ENCODE measurements at places on chromosomes 3 and 15. TPM values are rescaled to one million over a fixed set of nuclear protein-coding genes. Genes with fewer than 3 reads are reported as not detected.

B3GNT5 gene
- total RNA-seq, result 22.8 TPM

DNA sequence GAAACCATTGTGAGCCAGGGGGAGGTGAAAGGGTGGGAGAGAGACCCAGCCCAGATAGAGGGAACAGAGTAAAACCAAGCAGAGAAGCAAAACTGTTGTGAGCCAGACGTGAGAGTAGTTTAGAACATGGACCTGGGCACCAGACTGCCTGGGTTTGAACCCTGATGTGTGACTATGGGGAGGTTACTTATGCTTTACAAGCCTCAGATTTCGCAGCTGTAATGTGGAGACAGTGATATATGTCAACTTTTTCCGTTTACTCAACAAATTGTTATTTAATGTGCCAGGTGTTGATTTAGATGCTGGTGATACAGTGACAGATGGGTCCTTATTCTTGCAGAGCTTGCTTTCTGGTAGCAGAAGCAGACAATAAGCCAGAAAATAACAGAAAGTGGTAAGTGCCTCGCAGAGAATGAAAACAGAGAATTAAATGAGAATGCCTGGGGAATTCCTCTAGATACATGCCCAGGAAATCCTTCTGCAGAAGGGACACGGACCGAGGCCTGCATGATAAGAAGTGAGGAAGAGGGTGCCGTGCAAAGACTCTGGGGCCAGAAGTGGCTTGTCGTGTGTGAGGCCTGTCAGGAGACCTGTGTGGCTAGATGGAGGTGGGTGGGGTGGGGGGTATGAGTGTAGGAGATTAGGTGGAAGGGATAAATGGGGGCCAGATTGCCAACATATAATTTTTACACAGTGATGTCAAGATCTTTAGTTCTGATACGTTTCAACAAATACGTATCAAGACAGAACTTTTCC, 15.0 kb downstream of the KAT2B start:
- no peak for DNase-seq

DNA sequence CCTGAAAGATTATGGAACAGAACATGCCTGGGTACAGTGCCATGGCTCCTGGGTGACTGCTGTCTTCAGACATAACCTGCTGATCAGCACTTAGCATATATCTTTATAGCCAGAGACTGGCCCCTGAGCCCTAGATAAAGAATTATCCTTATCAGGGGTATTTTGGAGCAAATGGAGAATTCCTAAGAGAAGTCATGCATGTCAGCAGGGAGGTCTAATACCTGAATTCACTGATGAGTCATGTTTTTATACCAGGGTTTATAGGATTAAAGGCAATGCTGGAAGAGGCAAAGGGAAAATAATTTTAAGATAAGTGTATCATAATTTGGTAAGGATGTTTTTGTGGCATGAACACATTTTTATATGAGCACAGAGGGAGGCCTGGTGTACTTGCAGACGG, 159.8 kb downstream of the ADAMTSL3 start:
- no peak for DNase-seq

KNSTRN gene
- 74.6 TPM for total RNA-seq

DNA sequence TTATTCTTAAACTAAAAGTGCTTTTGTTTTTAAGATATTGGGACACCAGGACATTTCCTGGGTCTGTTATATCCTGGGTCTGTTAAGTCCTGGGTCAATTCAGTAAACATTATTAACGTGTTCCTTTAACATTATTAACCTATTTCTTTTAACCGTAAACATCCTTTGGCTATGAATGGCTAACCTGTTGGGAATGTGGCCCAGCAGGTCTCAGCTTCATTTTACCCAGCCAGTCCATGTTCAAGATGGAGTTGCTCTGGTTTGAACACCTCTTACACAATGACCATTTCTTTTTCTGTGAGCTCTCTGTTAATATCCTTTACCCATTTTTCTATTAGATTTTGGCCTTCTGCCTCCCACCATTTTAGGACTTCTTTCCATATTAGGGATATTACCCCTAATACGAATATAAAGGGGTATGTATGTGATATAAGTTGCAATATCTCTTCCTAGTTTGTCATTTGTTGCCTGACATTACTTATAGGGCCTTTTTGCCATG, 88.9 kb upstream of the NEDD4 start:
- DNase-seq, result no peak

GP5 gene
- 0.05 TPM for total RNA-seq

C3orf85 gene
- not detected for total RNA-seq

- no peak for DNase-seq
Observed at GRCh38 chr3:113684271-113684819, 12.1 kb downstream of the USF3 start.

- no peak for DNase-seq
Observed at GRCh38 chr3:154085071-154085470, 36.1 kb upstream of the ARHGEF26 start.

GHRL gene
- not detected for total RNA-seq

- no peak for DNase-seq
Observed at GRCh38 chr3:175260145-175260794, 401.1 kb downstream of the NAALADL2 start.

FOXB1 gene
- 0.64 TPM for total RNA-seq

- no peak for DNase-seq
Observed at GRCh38 chr3:195076981-195077610, 193.9 kb downstream of the XXYLT1 start.

DNA sequence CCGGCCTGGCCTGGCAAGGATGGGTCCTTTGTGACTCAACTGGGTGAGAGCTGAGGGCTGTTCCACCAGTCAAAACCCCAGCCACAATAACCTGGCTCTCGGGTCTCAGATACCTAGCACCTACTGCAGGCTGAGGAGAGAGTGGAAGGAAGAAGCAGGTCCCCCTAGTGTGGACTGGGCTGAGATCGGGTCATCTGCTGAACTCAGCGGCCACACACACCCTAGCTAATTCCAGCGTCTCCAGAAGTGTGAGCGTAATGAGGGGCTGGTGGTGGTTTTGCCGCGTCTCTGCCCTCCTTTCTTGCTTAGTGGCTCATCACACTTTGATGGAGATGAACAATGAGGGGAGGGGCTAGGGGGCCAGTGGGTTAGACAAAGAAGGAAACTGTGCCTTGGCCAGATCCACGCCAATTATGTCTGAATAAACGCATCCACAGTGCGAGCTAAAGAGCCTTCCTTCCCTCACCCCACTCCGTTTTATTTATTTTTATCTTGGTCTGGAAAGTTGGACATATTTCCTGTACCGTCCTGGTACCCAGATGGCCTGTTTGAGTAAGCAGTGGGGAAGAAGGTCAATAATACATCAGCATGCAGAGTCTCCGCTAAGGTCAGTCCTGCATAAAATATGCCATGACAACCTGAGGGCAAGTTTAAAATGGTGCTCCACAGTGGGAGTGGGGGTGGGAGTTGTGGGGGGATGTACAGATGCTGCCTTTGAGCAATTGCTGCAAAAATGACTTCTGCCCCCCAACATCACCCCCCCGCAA, 370.0 kb downstream of the WDR72 start:
- no peak for DNase-seq

DNA sequence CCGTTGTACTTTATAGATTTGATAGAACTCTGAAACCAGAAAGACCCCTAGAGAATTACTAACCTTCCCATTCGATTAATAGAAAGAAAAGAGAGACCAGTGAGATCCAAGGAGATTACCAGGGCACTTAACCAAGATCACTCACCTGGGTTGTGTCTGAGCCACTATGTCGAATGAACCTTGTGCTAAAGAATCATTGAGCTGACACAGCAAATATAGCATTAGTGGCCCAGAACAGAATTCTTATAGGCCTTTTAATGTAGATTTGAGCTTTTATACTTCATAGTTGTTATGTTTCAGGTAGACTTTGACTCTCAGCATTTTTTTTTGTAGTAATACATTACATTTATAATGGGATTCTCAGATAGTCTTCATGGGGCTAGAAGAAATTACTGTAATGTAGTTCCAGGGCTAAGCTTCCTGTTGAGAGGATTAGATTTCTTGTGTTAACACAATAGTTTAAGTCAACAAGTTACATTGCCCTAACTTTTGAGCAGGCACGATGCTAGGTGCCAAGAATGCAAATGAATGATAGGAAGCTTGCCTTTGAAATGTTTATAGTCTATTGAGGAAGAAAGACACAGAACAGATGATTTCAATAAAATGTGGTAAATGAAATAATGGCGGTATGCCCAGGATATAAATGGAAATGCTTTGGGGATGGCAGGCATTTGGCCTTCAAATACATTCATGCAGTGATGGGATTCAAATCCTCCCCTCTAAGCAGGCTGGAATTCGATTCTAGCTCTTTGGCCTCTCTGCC, 24.4 kb upstream of the ABHD10 start:
- DNase-seq, result no peak

DNA sequence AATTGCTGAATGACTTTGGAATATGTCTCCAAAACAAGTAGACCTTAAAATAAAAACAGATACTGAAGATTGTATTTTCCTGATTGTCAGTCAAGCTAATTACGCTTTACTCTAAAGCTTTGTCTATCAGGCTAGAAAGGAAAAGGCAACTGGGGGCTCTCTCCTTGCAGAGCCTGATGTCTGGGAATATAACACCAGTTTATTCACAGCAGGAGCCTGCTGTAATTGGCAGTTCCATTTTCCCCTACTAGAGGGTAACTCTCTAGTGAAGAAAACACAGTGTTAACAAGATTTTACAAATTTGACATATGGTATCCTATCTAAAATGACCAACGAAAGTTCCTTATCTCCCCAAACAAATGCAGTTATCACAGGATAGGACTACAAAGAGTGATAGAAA, 158.8 kb downstream of the PDZRN3 start:
- no peak for DNase-seq

DNA sequence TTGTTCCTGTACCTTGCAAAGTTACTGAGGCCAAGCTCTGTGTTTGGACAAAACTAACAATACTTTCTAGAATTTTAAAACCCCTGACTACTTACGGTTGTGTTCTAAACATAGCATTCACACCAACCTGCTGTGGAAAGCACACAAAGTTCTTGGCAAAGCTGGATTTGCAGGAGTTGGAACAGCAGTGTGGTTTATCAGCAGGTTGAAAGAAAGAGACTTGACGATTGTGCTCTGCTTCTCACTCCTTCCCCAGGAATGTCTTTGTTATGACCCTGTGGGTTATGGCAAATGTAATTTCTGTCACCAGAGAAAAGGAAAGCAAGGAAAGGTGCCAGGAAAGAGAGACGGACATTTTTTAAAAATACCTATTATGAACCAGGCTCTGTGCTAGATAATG, 165.5 kb upstream of the TGFBR2 start:
- DNase-seq, result peak; percentile 7

COL6A5 gene
- not detected for total RNA-seq

DNA sequence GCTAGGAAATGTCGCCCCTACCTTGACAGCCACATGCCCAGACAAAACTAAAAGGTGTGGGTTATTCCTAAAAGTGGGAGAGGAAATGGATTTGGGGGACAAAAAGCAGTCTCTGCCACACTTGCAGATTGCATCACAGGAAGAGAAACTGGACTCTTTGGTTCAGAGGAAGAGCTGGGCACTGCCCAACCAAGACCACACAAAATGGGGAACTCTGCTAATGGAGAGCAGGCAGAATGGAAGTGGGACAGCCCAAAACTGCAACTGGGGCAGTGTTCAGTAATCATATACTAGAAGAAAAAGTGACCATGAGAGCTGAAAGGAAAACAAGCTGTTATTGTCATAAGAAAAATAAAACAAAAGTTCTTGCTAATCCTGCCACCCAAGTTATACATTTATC, 138.9 kb upstream of the FRMD4B start:
- DNase-seq, result no peak

DNA sequence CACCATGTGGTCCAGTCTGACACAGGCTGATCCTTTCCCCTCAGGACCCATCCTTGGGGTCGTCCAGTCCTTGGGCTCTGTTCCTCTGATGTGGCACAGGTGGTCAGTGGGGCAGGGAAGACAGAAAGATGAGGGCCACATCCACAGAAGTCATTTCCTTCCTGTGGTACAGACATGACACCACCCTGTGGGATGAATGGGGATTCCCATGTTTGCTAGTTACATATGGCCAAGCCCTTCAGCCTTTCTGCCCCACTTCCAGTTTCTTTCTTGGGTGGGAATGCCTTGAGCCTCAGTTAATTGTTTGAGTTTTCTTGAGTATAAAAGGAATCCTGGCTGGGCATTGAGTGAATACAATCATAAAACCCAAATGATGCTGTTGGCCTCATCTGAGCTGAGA, 284.7 kb upstream of the CTDSPL start:
- DNase-seq, result no peak

ARGFX gene
- not detected for total RNA-seq

DNA sequence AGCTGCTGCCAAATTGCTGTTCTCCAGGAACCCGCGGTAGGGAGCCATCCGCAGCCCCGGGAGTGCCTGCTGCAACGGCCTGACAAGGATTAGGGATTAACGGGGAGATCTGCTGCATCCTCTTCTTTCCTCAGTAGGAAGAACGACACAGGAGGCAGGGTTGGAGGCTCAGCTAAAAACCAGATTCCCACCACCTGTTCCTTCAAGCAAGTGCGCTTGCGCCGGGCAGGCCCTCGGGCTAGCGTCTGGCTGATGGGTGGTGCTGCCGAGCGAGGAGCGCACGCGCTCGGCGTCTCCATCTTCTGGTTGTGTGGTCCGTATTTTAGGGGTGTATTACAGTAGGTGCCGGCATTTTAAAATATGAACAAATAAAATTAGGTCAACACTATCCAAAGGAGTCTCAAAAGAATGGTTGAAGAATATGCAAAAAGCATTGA, 25.4 kb upstream of the SLC25A26 start:
- peak; percentile 20 for DNase-seq

DNA sequence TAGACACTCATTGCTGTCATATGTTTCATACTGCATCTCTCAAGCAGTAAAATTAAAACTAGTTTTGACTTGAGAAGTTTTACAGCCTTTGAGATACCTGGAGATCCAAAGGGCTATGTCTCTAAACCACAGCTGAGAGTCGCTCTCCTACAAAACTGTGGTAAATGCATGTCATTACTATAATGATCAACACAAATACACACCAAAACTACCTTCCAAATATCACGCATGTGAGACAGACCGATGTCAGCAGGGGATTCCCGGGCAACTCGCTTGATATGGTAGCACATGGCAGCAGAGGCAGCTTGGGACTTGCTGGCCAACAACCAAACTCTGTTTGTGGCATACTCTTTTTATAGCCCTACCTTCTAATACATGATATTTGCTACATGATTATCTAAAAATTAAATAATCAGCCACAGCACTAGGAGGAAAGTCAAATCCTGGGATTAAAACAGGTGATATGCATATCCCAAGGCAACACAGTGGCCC, 56.3 kb downstream of the PDZRN3 start:
- DNase-seq, result no peak

DNA sequence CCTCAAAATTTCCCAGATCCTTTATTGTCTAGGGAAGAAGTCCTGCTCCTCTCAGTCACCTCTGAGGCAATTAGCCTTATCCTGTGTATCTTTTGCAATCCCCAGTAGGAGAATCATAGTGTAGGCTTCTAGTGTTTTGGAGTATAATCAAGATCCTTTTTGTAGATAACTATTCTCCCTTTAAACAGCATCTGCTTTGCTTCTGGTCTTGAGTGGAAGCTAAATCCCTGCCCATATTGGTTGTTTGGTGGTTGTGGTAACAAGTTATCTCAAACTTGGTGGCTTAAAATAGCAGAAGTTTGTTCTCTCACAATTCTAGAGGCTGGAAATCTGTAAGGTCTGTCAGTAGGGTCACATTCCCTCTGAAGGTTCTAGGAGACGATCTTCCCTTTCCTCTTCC, 217.5 kb upstream of the RASGRP1 start:
- DNase-seq, result no peak

Data from Panc1 (cell line).